SW480 (cell line): ENCODE measurements at places on chromosomes 2 and 18.

DNA sequence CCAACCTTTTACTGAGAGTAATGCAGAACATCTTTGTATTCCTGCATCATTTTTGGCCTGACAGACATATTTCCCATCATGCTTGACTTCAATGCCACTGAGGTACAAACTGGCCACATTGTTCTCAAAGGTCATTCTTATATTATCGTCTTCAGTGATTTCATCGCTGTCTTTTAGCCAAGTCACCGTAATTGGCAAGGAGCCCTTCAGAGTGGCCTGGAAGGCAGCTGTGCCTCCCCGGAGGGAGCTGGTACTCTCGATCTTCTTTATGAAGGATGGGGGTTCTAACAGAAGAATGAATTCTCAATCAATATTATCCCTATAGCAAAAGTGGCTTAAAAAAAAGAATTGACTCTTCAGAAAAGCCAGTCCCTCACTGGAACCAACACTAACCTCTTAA lies 75.9 kb downstream of the TTN start:
- no peak for DNase-seq

DNA sequence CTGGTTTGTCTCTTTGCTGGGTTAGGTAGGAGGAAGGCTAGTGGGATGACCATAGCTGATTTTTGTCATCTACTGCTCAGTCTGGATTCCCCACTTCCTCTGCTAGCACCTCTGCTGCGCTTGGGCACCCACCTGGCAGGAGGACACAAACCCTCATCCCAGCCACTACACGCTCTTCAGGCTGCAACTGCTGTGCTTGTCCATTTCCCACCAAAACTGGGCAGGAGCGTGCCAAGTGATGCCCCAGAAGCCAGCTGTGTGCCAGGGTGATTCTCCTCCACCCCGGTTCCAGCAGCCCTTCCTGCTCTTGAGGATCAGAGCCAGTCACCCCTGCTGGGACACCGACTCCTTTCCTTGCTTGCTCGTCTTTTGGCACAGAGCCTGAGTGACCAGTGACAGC lies 15.7 kb upstream of the PER2 start:
- no peak for DNase-seq

DNA sequence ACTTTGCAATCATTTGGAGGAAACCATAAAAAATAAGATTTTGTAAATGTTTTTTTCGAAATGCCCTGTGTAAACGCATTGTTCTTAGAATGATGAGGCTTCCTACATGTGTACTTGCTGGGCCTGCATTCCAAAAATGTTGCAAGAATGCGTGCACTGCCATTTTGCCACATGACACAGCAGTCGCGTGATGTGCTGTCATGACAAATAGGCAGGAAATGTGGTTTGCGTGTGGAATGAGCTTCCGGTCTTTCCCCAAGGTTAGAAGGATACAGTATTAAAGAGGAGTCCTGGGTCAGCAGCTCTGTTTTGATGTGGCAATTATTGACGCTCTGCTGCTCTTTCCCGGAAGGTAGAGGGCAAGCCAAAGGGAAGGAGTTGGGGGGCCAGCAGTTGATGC lies 18.1 kb upstream of the SERPINB2 start:
- DNase-seq, result peak; percentile 7

DNA sequence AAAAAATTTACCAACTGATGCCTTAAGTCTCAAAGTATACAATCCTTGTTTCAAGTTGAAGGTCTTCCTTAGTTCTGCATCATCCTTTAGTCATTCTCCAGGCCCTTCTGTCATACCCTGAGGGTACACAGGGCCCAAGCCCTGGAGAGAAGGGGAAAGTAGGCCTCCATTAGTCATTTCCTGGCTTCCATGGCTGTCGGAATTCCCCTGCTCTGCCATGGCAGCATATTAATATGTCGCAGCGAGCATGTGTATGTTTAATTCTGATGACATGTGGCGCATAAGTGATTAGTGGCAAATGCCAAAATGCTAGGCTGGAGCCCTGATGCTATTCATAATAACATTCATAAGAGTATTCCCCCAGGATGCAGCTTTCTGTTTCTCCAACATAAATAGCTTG lies 22.1 kb downstream of the GPR39 start:
- DNase-seq, result peak; percentile 46

GRCh38 chr2:231545105-231545902 lies 15.1 kb upstream of the NMUR1 start:
- DNase-seq, result peak; percentile 61

DNA sequence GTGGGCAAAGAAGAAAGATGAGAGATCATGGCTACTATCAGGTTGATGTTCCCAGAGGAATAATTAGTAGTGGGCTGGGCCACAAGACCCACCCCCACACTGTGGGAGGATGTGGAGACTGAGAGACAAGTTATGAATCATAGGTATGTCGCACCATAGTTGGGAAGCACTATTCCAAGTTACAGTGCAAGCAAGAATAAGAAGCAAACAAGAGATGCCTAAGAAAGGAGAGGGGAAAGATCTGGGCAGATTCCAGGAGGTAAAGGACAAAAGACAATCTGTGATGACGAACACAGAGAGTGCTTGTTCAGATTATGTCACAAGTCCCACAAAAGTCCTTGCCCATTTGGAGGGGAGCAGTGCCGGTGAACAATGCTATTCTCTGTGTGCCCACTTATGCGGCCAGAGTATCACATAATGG lies 56.6 kb downstream of the FAM228A start:
- DNase-seq, result no peak

DNA sequence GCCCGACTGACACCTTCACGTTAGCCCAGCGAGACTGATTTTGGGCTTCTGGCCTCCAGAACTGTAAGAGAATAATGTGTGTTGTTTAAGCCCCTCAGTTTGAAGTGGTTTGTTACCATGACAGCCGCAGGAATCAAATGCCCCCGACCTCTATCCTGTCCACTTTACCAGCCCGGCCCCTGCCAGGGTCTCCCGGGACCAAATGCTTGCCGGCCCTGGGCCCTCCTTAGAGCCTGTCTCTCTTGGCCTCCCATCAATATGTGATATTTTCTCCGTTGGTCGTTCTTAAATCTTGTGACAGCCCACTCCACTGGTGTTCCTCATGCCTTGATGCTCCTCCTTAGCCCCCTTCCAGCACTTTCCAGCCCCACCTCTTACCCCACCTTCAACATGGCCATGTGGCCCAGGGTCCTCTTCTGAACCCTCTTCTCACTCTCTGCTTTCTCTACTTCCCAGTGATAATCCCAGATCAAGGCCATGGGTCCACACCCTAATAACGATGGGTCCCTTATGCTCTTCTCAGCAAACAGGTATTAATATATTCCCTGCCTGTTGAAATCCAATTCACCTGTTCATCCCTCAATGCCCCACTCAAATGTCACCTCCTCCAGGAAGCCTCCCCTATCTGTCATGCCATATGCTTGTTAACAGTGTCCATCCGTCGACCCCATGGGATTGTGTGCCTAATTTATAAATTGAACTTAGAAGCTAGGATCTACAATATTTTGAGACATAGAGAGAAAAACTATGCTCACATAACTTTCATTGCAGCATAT lies 192.8 kb downstream of the ZFP36L2 start:
- no peak for DNase-seq

DNA sequence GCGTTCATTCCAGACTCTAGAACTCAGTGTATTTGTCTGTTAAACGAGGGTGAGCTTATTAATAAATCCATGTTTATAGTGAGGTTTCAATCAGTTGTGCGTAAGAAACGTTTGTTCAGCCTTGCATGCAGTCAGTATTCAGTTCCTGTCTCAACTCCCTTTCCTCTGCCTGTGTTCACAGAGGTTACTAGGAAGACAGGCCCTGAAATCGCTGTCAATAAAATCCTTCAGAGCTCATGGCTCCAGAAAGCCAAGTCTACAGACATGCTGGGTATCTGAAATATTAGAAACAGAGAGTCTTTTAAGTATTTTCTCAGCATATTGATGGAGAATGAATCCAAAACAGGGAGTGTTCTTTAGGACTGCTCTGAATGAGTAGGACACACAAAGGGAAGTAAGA lies 75.4 kb downstream of the KLF7 start:
- no peak for DNase-seq

GRCh38 chr2:64327510-64328414 lies 126.2 kb upstream of the LGALSL start:
- peak; percentile 67 for DNase-seq

DNA sequence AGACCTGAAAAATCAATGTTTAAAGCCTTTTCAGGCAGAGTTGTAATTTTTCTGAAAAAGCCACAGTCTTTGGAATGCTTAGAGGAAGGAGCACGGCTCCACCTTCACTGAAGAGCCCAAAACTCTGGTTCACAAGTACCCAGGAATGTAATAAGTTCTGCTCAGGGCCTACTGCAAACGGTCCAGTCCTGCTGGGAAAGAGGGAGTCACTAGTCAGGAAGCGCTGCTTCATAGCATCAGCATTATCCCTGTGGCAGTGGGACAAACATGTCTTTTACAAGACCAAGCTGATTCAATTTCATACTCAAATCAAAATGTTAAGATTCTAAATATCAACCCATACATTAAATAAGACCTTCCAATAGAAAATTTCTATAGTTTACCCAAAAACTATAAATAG lies 152.9 kb upstream of the PGAP1 start:
- DNase-seq, result no peak

DNA sequence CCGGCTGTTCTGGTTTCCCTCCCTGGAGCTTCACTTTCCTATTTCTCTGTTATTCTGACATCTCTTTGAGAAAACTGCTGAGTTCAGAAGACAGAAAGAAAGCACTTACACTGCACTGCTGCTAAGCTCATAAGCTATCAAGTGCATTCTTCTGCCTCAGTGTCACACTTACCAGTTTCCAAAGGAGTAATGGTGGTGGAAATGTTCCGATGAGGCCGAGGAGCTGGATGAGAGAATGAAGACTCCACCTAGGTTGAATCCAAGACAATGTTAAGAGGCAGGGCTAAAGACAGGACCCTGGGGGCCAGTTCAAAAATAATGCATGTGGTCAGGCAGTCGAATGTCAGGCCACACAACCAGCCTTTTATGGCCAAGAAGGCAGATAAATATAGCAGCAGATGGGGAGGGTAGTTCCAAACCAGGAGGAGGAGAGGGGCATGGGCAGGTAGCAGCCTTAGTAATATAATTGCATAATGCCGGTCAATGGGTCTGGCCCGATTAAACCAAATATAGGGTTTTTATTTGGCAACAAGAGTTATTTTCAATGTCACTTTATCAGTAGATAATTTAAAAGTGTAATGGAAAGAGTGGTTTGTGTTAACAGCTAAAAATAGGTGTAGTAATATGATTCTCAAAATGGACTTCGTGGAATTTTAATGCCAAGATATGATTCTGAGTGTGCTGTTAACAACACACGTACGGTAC lies at the start of gene MYOM1:
Gene MYOM1 (minus strand): TSS at position 338 of the 705 bp plus-strand sequence. CDS start 4,745 bp downstream, outside the sequence.
- no peak for DNase-seq

DNA sequence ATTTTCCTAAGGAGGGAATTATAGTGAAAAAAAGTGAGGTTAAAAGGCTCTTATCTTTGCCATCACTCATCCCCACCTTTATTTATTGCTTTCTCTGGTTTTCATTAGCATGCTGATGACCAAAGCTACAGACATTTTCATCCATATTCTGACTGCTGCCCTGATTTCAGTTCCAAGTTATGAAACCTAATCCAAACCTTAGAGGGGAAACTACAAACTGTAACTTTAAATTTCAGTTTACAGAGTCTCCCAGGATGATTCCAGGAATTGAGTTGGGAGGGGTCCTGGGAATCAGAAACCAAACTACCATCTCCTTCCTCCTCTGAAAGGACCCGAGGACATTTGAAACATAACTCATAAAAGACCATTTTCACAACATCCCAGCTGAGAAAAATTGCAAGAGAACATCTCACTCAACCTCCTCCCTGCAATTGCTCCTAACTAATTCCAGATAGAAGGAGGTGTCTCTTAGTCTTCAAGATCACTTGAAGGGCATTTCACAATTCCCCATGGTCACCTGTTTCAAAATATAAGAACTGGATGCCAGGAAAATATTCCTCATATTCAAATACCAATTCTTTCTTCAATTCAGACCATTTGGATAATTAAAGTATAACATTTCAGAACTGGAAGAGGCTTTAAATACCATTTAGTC lies 520.6 kb downstream of the TNS1 start:
- DNase-seq, result no peak

DNA sequence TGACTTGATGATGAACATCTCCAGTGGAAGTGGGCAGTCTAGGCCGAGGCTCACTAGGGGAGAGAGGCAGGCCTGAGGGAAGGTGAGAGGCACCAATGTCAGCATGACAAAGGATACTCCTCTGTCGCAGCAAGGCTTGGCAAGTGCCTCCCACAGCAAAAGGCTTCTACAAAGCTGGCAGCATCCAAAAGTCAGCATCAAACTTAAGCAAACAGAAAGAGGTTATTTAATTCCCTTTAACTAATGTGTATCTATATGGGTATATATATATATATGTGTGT lies 41.6 kb downstream of the NIFK start:
- DNase-seq, result no peak

GRCh38 chr18:21112543-21113105 lies 1.0 kb upstream of the ROCK1 start:
- DNase-seq, result no peak

- no peak for DNase-seq
Observed at GRCh38 chr18:77124452-77124922, 8.1 kb downstream of the MBP start.

DNA sequence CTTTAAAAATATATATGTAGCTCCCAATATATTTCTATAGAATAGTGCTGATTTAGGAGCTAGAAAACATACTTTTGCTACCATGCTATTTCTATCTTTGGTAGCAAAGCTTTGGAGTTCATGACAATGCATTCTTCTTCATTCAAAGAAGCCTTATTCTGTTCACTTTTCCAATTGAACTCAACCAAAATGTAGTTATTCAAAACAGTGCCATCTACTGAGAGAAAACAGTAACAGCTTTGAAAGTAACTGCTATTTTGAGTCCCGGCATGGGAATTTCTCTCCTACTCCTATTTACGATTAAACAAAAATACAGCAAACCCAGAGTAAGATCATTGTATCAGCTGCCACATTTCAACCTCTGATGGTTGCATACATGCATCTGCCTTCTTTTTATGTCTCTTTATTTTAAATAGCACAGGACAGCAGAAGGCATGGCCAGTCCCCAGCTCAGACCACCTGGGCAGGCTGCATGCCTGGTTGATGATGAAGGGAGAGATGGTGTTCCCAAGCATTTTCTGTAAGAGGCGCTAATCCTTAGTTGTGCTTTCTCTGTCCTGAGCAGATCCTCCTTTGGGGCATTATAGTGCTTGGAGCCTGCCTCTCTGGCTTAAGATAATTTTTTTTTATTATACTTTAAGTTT lies 69.7 kb upstream of the SULT1C3 start:
- DNase-seq, result peak; percentile 23

- no peak for DNase-seq
Observed at GRCh38 chr2:98772536-98772935, 41.6 kb upstream of the MGAT4A start.

- DNase-seq, result no peak
Observed at GRCh38 chr18:21968338-21968737, 201.1 kb upstream of the GATA6 start.

DNA sequence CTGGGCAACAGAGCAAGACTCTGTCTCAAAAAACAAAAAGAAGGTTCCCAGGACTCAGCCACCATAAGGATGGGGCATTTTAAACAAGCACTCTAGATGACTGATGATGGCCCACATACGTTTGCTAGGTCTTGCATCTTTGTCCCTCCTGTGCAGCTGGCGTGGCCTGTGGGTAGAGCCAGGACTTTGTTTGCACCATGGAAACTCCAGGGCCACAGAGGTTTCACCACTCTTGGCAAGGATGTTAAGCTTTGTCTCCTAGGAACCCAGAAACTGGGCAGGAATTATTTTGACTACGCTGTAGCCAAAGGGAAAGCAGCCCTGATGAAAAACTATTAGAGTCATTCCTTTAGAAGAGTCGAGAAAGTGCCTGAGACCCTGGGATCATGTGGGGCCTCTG lies 75.3 kb upstream of the STPG4 start:
- no peak for DNase-seq
